ENCODE measurements at places on chromosomes 2 and 18. TPM values are rescaled to one million over a fixed set of nuclear protein-coding genes. Genes with fewer than 3 reads are reported as not detected.

The NMS gene
- not detected for total RNA-seq

The AAK1 gene
- total RNA-seq = 70.7 TPM

- DNase-seq = peak; percentile 45
Observed at GRCh38 chr2:23803965-23804542, 122.9 kb downstream of the ATAD2B start.

DNA sequence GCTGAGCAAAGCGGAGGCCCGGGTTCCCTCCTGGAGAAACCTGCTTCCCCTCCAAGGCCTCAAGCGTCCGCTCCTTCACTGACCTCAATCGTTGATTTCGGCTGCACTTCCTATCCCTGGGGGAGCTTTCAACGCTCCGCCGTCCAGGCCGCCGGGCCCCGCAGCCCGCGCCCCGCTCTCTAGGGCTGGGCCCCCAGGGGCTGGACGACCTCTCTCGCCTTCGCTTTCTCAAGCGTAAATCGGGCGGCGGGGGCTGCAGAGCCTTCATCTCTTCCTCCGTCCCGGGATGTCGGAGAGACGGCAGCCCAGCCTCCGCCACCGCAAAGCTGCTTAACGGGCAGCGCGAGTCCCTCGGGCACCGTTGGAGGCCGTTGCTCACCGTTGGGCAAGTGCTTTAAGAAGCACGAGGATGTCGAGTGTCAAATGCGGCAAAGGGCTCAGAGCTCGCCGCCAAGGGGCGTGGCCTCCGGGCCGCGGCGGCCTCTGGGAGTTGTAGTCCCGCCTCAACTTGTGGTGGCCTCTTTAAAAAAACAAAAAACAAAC lies 8.5 kb downstream of the HES6 start:
- DNase-seq = peak; percentile 85

GRCh38 chr2:132387126-132387525 lies 29.5 kb upstream of the GPR39 start:
- no peak for DNase-seq
